ENCODE measurements at places on chromosomes 6 and 20.
A peak's percentile ranks its signal among the peaks of the same experiment; 100 is the strongest.

GRCh38 chr6:49766762-49767161, 20.3 kb downstream of the PGK2 start:
- DNase-seq: no peak

- DNase-seq: no peak
Observed at GRCh38 chr20:2066461-2067122, 35.0 kb upstream of the STK35 start.

DNA sequence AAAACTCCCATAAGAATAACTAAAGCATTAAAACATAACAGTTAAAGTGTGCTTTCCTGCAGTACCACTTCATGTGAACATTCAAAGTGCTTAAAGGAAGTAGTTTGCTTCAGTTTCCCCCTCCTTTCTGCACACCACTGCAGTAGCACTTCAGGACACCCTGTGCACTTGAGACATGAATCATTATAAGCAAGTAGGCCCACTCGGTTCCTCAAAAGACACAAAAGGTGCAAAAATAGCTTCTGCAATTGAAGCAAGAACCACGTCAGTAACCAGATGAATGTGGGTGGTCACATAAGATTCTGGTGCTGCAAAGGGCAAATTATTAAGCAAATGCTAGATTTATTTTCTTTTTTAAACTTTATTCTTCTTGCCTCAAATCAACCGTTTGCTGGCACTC, 160.6 kb downstream of the HIVEP2 start:
- no peak for DNase-seq

- no peak for DNase-seq
Observed at GRCh38 chr6:157884756-157885155, 61.7 kb downstream of the SNX9 start.

DNA sequence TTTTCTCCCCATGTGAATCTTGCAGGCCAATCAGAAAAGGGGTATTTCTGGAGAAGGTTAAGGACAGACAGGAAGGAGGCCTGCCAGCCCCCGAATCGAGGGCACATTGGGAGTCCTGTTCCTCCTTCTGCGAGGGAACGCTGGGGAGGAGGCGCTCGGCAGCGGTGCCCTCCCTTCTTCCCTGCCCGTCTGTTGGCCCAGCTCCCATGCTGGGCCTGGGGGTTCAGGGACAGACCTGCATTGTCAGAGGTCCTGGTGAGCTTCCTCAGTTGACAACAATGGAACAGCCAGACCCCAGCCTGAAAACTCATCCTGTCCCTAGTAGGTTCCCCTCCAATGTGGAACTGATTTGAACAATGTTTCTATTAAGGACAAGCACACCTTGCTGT, 15.1 kb upstream of the SYNJ2 start:
- DNase-seq: no peak

DNA sequence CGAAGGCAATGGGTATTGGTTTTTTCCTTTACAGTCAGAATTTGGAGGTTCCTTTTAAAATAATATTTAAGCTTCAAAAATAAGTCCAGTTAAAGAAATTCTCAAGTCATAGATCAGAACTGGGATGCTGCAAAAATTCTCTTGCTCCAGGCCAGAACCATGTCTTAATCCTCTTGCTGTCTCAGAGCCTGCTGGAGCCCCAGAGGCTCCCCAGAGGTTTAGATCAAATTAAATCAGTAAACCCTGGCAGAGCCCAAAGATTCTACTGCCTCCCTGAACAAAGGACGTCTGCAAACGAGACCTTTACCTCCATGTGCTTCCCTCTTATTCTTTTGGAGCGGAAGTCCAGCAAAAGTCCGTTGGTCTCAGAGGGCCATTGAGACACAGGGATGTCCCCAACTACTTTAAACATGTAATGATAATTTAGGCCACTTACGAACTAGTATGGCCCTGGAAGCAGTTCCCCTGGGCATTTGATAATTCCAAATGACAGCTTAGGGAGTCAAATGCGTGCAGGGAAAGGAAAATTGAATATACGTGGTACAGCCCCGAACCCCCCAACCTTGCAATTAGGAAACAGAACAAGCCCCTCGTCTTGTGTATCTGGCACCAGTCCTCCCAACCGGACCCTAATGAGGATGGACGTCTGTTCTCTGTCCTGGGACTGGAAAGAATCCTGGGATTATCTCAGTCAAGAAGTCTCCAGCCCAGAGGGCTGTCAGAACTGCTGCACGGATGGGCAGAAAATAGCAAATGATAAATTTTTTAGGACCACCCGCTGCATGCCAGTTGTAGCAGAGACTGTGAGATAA, 31.5 kb downstream of the SULF2 start:
- DNase-seq: no peak

DNA sequence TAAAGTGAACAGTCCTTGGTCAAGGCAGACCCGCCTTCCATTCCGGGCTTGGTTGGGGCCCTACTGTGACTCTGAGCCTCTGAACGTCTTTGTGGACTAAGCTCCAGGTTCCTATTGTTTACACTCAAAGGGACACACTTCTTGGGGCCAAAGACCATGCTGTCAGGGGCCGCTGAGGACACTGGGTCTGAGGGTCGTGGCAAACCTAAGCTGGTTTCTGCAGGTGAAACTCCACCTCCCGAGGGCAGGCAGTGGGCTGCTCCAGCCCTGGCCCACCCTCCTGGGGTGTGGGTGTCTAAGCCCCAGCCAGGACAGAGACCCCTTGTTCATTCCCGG, 43.1 kb downstream of the DSTN start:
- no peak for DNase-seq

GRCh38 chr6:75326557-75327258, 42.1 kb upstream of the TMEM30A start:
- no peak for DNase-seq

- no peak for DNase-seq
Observed at GRCh38 chr6:131755597-131755996, 44.8 kb upstream of the CTAGE9 start.

GRCh38 chr20:49669601-49670189, 44.0 kb downstream of the B4GALT5 start:
- no peak for DNase-seq

GRCh38 chr6:24743265-24743943, 24.4 kb upstream of the C6orf62 start:
- no peak for DNase-seq

DNA sequence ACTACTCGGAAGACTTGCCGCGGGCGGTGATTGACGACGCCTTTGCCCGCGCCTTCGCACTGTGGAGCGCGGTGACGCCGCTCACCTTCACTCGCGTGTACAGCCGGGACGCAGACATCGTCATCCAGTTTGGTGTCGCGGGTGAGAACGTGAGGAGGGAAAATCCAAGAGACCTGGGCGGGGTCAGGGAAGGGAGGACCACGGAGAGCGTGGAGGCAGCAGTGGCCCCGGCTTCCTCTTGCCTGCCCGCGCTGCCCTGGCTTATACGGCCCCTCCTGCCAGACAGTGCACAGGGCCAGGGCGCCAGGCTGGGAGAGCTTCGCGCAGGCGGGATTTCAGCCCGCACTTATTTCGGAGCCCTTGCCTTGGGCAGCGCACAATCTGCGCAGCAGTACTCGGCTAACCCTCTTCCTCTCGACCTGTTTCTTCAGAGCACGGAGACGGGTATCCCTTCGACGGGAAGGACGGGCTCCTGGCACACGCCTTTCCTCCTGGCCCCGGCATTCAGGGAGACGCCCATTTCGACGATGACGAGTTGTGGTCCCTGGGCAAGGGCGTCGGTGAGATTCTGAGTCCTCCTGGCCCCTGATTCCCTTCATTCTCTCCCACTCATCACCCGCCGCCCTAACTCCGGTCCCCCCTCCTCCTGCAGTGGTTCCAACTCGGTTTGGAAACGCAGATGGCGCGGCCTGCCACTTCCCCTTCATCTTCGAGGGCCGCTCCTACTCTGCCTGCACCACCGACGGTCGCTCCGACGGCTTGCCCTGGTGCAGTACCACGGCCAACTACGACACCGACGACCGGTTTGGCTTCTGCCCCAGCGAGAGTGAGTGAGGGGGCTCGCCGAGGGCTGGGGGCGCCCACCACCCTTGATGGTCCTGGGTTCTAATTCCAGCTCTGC, 2.0 kb downstream of the MMP9 start:
- no peak for DNase-seq

DNA sequence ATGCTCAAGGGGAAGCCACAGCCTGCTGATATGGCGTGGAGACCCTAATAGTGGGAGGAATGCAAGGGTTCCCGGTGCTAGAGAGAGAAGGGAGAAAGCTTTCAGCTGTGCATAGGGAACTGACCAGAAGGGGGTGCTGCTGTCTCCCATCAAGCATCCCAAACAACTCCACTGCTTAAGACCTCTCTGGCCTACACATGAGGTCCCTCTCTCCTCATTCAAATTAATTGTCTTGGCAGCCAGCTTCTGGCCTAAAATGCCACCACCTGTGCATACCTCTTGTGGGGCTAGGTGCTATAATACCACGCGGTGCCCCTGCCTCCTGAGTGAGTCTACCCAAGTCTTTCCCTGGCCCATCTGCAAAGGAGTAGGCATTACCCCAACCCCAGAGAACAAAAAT, 14.5 kb downstream of the ADISSP start:
- DNase-seq: peak; percentile 53

- DNase-seq: no peak
Observed at GRCh38 chr6:34381081-34381480, 11.4 kb downstream of the NUDT3 start.

- DNase-seq: no peak
Observed at GRCh38 chr20:59340201-59340885, 39.9 kb downstream of the EDN3 start.

DNA sequence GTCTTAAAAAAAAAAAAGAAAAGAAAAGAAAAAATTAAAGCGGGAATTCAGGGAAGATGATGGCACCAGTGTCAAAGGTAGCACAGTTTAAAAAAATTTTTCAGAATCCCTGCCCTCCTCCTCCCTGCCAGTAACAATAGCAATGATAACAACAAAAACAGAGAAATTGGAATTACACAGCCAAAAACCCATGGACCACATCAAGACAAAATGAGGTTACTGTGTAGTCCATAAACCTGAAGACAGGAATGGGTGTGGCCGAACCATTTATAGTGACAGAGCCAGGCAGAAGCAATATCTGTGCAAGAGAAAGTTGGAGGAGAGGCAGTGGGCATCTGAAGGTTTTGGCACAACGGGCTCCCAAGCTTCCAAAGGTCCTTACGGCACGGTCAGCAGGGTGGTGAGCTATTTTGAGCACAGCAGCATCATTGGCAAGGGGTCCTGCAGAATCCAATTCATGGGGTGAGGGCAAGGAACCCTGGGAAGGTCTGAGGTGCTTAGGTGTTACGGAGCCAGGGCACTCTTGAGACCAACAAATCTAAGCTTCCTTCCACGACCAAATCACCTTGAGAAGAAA, 202.3 kb downstream of the GMPR start:
- no peak for DNase-seq

DNA sequence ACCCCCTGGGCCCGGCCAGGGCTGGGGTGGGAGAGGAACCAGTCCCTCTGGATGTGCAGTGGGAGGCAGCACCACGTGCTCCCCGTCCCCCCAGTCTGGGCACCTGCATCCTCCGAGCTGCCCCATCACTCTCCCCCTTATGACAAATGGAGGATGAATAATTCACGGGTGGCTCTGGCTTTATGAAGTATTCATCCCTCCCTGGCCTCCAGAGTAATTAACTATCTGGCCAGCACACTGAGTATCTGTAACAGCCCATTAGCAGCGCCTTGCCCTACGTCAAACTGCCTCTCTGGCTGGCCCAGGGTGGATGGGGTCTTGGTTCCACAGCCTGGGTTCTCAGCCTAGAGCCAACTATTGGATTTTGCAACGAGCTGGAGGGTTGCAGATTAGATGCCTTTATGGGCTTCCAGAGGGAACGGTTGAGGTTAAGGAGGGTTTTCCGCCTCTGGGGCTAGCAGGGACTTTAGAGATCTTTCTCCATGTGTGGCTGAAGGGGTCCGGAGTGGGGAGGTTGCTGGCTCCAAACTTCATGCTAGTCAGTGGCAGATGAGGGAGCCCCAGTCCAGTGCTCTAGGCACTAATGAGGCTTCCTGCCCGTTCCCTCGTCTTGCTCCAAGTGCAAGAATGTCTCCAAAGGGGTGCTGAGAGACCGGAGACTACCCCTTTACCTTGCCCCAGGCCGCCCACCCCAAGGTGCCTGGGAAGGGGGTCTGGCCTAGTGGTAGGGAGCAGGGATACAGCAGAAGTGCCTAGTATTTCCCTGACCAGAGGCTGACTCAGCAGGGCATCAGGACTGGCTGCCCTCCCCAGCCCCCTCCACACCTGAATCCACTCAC, 53.5 kb upstream of the MLN start:
- no peak for DNase-seq

DNA sequence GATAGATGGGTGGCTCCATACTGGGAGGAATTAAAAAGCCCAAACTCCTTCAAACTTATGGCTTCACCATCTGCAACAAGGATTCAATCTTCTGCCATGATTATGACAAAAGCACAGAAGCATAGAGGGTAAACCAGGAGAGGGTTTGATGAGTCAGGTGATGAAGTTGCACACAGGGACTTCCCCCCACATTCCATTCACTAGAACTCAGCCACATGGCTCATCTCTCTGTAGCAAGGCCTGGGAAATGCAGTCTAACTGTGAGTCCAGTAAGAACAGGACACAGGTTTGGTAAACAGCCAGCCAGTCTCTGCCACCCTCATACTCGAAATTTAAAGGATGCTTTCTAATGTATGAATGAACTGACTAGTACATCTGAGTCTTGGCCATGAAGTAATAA, 142.9 kb downstream of the HIVEP2 start:
- no peak for DNase-seq

- no peak for DNase-seq
Observed at GRCh38 chr6:2754393-2754792, 3.7 kb upstream of the MYLK4 start.

- DNase-seq: no peak
Observed at GRCh38 chr6:116139917-116140316, 14.0 kb upstream of the COL10A1 start.

GRCh38 chr6:38481851-38482250, 157.9 kb downstream of the BTBD9 start:
- DNase-seq: no peak

GRCh38 chr20:32603046-32603726, 18.1 kb upstream of the NOL4L start:
- no peak for DNase-seq

- DNase-seq: no peak
Observed at GRCh38 chr6:136786658-136787057, 5.6 kb downstream of the MAP3K5 start.

DNA sequence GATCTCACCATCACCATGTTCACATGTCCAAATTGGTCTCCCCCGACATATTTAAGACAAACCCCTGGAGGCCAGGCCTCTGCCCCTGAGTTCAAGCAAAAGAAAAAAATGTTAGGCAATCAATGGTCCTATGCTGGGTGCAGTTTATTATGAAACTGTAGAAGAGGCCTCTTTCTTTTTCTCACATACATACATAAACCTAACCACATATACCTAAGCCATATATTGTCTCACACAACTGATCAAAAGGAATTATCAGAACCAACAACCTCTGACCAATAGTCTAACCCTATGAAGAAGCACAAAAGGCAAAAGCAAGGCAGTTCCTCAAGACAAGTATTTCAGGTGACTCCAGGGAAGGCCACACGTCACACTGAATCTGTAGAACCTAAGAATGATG, 49.9 kb downstream of the ILRUN start:
- DNase-seq: no peak

DNA sequence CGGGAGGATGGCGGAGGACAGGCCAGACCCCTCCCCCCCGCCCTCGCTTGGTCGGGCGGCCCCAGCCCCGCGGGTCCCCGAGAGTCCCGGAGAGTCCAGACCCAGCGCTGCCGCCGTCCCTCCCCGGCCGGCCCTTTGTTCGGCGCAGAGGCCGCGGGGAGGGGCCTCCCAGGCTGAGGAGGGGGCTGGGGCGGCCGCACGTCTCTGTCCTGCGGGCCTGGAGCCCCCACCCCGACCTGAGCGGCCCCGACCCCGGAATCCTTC, 806 bp downstream of the KCNQ2 start:
- no peak for DNase-seq

GRCh38 chr6:111444794-111445193, 38.2 kb downstream of the REV3L start:
- DNase-seq: no peak

- no peak for DNase-seq
Observed at GRCh38 chr6:20771409-20771808, 237.2 kb downstream of the CDKAL1 start.
